ENCODE measurements at places on chromosomes 6 and 20.

- no peak for DNase-seq
Observed at GRCh38 chr6:7546020-7546369, 4.5 kb downstream of the DSP start.

GRCh38 chr6:46972531-46972930 lies 50.8 kb upstream of the ADGRF5 start:
- no peak for DNase-seq

DNA sequence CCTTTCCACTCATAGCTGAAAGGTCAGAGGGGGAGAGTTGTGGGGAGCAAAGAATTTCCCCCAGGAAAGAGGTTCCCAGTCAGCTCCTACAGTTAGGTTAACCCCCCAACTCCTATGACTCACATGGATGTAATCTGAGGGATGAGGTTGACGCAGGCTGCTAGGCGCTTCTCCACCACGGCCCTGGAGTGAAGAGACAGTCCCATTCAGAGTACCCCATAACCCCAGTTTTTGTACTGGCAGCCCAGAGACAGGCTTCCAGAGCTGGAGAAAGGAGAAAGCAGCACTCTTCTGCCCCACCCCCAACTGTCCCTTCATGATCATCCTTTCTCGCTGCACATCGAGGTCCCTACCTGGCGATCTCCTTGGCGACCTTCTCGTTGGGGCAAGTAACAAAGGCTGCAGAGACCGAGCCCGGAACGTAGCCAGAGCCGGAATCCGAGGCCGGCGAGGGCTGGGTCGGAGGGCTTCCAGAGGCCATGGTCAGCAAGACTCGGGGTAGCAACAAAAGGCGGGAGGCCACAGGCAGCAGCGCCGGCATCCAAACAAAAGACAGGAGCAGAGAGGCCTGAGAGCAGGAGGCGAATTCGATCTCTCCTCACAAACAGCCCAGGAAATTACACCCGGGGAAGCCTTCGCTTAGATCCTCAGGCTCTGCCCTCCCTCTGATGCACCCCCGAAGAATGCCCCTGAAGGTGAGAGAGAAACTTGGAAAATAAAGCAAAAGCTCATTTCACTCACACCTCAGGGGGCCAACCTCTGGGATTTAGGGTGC lies 592 bp downstream of the CUTA start:
- DNase-seq = no peak

DNA sequence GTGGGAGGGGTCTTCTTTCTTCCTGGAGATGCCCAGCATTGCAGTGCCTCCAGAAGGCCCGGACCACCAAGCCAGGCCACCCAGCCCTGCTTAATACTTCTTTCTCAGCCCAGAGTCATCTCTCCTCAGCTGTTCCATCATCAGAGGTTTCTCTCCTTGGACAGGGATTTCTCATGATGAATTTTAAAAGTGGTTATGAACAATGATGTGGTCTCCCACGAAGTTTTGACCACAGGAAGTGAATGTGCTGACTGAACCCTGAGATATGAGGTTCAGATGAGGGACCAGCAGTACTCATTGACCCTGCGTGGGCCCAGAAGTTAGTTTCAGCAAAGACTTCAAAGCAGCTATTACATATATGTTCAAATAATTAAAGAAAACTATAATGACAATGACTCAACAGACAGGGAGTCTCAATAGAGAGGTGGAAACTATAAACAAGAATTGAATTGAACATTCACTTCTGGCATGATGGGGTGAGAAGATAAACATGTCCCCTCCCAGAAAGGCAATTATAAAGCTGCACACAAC lies 114.5 kb upstream of the SLC22A16 start:
- DNase-seq = no peak

DNA sequence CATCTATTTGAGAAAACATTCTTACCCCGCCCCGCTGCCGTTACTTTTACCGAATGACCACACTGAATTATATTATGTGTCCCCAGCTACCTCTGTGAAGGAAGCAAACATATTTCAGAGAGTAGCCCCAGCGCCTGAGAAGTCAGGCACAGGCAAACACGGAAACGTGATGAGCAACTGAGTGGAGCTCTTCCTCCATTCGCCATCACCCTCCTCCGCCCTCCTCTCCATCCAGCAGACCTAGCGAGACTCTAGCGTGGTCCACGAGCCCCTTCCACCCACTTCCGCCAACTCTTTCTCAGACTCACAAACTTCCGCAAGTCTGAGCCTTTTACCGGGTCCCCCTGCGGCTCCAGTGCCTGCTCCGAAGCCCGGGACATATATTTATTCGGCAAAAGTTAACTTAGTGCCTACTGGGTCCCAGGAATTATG lies 582 bp downstream of the SNRPB start:
- DNase-seq = peak; percentile 35

- no peak for DNase-seq
Observed at GRCh38 chr6:49563006-49563886, 12.8 kb downstream of the C6orf141 start.

DNA sequence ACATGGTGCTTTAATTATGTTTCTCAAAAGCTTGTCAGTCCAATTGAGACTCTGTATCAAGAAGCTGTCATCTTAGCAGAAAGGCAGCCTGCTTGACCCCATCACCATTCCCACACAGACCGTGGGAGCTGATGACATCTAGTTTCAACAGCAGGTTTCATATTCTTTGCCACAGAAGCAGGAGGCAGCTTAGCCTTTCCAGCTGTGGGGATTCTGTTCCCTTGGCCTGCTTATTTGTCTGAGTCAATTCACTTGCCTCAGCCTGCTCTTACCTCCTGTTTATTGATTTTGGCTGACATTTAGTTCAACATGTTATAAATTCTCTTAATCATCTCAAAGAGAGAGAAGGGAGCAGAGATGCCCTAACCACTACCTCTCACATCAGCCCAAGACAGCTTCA lies 527.7 kb downstream of the ADGRB3 start:
- no peak for DNase-seq

DNA sequence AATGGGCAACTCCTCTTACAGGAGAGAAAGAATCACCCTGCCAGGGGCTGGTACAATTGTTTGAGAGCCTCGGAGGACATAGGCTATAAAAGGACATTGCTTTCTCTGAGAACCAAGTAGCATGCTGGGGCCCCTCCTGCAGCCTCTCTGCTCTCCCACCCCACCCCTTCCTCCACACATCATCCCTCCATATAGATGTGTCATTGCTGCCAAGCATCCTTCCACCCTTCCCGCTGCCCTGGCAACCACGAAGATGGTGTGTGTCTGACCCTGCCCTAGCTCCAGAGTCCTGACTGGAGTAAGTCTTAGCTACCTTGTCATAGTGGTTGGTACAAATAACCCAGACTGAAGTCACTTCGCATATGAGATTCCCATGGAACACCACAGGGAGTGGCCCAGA lies 129.7 kb downstream of the SNX5 start:
- no peak for DNase-seq

DNA sequence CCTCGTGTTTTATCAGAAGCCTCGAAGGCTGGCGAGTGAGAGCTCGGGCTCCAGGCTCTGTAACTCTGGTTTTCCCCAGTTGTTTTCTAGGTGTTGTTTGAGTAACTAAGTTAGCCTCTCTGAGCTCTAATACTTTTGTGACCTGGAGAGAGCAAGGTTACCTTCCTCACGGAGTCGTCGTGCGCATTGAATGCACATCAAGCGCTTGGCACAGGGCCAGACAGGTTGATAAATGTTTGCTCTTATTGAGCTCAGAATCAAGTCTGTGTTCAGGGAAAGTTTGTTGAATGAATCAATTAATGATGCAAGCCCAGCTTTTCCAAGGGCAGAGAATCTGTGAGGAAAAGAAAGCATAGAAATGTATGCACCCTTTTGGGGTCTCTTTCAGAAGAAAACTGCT lies 33.5 kb downstream of the EDN3 start:
- no peak for DNase-seq

- no peak for DNase-seq
Observed at GRCh38 chr6:113820761-113821160, 36.4 kb upstream of the MARCKS start.

- DNase-seq = no peak
Observed at GRCh38 chr6:12507636-12508035, 208.9 kb upstream of the PHACTR1 start.

DNA sequence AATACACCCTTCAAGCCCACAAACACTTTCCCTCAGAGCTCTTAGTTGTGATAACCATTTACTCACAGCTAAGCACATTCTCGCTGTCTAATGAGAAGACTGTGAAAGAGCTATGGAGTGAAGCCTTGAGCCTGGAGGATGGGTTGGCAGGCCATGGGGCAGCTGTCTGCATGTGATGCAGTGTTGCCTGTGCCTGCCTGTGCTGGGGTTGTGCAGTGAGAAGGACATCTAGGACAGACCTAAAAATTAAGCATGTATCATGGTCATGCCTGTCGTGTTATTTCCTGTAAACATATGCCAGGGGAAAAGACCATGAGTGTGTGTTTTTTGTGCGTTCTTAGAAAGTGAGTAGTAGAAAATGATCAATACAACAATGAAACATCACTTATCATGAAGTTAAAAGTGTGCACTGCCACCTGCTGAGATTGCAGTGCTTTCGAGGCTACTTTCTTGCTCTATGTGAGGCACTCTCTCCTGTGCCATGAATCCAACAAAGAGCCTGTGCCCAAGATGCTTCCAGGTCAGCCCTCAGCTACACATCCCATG lies 8.1 kb upstream of the ZC3H12D start:
- DNase-seq = no peak

DNA sequence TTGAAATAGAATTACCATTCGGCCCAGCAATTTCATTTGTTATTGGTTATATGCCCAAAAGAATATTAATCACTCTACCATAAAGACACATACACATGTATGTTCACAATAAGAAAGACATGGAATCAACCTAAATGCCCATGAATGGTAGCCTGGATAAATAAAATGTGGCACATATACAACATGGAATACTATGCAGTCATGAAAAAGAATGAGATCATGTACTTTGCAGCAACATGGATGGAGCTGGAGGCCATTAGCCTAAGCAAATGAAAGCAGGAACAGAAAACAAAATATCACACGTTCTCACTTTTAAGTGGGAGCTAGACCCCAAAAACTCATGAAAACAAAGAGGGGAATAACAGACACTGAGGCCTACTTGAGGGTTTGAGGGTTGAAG lies 52.6 kb upstream of the RNGTT start:
- DNase-seq = no peak

DNA sequence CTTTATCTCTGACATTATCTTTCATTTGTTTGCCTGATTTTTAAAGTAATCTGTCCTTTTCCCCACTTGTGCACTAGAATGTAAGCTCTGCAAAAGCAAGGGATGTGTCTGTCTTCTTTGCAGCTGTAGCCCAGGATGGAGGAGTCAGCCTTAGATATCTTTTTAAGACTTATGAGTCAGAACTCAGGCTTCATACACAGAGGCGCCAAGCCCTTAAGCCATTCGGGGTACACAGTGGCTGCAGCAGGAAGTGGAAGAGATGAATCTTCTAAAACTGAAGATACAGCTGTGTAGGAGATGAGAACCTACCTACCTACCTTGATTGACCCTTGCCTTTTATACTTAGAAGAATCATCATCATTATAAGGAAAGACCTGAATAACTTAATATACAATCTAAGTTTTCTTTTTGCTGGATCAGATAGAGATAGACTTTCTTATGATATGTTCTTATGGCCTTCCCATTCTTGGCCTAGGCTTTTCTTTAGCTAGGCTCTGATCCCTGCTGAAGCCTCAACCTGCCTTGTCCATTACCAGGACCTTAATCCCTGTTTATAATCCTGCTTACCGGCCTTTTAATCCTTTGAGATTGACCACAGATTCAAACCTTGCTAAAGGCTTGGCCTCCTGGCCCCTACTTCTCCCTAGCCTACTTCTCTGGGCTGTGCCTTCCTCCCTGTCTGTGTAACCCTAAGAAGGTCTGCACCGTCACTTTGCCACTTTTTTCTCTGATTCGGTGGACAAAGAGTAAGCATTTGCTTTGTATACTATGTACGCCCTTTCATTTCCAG lies 304.5 kb downstream of the PRL start:
- no peak for DNase-seq

DNA sequence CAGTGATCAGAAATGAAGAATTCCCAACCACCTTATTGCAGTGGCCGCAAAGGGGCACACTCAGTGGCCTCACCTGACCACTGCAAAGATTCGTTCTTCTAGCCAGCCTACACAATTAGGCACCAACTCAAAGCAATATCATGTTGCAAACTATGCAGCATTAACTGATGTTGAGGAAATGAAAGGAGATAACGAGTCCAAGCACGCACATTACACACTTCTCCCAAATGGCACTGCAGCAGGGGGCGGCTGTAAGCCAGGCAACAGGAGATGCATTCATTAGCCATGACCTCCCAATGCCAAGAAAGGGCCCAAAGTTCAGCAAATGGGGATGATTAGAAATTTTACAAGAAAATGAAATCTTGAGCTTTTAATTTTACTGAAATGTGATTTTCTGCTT lies 39.3 kb downstream of the ATXN1 start:
- DNase-seq = no peak

DNA sequence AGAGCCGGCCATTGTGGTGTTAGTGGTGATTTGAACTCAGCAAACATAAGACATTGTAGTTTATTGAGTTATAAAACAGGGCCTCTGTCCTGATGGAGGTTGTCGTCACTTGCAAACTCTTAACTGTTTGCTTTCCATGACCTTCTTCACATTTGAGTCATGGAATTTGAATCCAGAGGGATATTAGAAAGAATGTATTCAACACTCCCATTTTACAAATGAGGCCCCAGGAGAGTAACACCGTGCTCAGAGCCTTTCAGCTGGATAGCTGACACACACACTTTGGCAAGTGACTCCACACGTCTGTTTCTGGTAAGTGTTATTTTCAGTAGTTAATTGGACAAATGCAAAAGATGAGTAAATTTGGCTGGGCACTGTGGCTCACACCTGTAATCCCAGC lies 72.4 kb upstream of the XRN2 start:
- no peak for DNase-seq

GRCh38 chr6:112058243-112059032 lies 4.5 kb downstream of the CCN6 start:
- DNase-seq = no peak

DNA sequence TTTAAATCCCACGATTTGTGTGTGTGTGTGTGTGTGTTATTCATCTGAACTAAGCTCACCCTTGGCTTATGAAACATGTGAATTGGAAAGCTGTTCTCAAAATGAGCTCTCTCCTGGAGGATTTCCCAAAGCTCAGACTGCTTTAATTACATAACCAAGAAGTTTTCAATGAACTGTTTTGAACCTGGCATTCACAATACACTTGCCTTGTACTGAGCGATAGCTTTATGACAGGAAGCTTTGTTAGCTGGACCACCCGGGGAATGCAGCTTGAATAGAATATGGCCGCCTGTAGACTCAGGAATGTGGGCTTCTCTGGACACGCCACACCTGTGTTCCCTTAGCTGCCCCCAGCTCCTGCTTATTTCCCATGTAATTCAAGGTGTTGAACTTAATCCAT lies 71.4 kb upstream of the PREP start:
- DNase-seq = no peak

DNA sequence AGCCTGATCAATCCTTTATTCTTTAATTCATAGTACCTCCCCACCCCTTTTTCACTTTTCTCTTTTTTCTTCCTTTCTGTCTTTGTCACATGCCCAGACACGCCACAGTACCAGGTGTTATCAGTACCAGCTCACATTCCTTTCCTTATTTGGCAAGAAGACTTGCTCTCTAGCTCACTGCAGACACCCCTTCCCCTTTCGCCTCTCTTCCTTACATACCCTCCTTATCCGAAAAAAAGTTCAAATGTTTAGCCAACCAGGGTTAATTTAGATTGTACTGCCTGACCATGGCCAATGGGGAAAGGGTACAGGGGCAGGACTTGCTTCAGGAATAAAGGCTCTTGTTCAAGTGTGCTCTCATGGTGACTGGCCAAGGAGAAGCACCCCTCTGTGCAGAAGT lies 9.3 kb upstream of the SIRPB2 start:
- DNase-seq = no peak

GRCh38 chr20:44198872-44199271 lies 11.7 kb downstream of the OSER1 start:
- DNase-seq = no peak
